Activated T-helper 2 cell treated with anti-CD3 and anti-CD28 coated beads, Interferon-gamma antibody, Interleukin-2, Interleukin-4, amounts not matched to agents 10 μg/mL and 5 μg/mL and 100 μg/mL, durations not matched to agents 14 hours and 24 hours and 36 hours (primary cell): ENCODE measurements at places on chromosomes 5 and 9. TPM values are rescaled to one million over a fixed set of nuclear protein-coding genes. Genes with fewer than 3 reads are reported as not detected.

Gene NTRK2
- 1.6 TPM in 2 replicates for total RNA-seq

Gene C9orf153
- 0.34 and 0.41 TPM in 2 replicates for total RNA-seq

Gene MOB3B
- 0.94 and 1.3 TPM in 2 replicates for total RNA-seq

Gene CER1
- not detected in 2 replicates for total RNA-seq

Gene PCDHGA10
- total RNA-seq, result 0.21 and 0.34 TPM in 2 replicates

Gene OTP
- not detected in 2 replicates for total RNA-seq

DNA sequence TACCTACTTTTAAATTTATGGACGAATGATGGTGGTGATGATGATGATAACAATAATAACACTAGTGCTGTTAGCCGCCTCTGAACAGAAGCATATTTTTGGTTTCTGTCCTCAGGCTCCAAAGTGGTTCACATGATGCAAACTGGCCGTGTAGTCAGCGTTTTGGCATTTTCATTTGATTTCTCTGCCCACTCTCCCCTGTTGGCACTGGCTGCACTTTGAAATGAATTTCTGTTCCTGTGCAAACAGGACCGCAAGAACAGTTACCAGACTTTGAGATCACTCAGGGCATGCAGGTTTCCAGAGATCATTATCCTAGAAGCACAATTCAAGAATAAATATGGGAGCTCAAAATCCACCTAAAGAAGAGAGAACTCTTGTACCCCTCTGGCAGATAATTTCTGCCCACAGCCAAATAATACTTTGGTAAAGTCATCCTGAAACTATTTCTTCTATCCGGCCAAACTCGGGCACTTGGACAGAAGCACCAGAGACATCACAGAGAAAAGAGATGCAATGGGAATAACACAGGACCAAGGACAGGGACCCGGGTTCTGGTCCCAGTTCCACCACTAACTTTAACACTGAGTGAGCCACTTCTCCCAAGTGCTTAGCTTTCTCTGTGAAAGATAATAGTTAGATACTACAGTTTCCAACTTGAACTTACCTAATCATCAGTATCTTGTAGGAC, 201.7 kb upstream of the PTGER4 start:
- H3K4me1 ChIP-seq, result peaks cover 39% of the 10 kb centered on the region
- H3K36me3 ChIP-seq, result peaks cover 6% of the 10 kb centered on the region
- DNase-seq, result no peak
- H3K4me3 ChIP-seq, result no peak overlapping the region
- no peak overlapping the region for H3K27ac ChIP-seq
- H3K27me3 ChIP-seq, result no peaks in the 10 kb centered on the region

GRCh38 chr5:34620185-34620584, 35.9 kb upstream of the RAI14 start:
- no peak overlapping the region for H3K4me3 ChIP-seq
- H3K36me3 ChIP-seq, result no peaks in the 10 kb centered on the region
- DNase-seq, result no peak
- H3K27ac ChIP-seq, result no peak overlapping the region

GRCh38 chr5:43073597-43074546, 33.8 kb upstream of the ANXA2R start:
- no peak overlapping the region for H3K4me3 ChIP-seq
- peak overlapping the region; percentile 51 for H3K27ac ChIP-seq
- peak; percentile 36 for DNase-seq
- H3K36me3 ChIP-seq, result peaks cover 47% of the 10 kb centered on the region
- H3K4me1 ChIP-seq, result peaks cover 28% of the 10 kb centered on the region

DNA sequence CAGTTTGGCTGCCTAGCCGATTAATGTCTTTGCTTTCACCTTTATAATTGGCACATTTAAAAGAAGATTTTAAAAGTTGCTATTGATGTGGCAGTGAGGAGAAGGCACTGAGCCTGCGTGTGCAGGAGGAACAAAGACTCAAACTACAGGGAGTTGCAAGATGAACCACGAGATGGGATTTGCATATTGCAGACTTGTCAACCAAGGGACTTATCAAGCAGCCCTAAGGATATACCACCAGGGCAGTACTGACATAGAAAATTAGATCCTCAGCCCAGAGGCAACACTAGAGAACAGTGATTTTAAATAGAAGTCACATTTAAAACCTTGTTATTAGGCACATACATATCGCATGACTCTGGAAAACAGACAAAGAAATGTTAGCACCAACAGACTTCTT, 342.6 kb downstream of the GLIS3 start:
- H3K27me3 ChIP-seq, result no peaks in the 10 kb centered on the region
- H3K27ac ChIP-seq, result no peak overlapping the region
- H3K4me1 ChIP-seq, result peaks cover 13% of the 10 kb centered on the region
- no peaks in the 10 kb centered on the region for H3K36me3 ChIP-seq

- no peaks in the 10 kb centered on the region for H3K36me3 ChIP-seq
- DNase-seq, result no peak
- no peaks in the 10 kb centered on the region for H3K4me1 ChIP-seq
- no peak overlapping the region for H3K27ac ChIP-seq
- H3K27me3 ChIP-seq, result peaks cover 10% of the 10 kb centered on the region
- no peak overlapping the region for H3K4me3 ChIP-seq
Measured at GRCh38 chr9:35415402-35416097, 74.4 kb upstream of the RUSC2 start.

- DNase-seq, result no peak
- H3K27me3 ChIP-seq, result no peaks in the 10 kb centered on the region
- H3K4me3 ChIP-seq, result peak overlapping the region; percentile 84
- peaks cover 86% of the 10 kb centered on the region for H3K36me3 ChIP-seq
Measured at GRCh38 chr5:35862126-35862525, 5.4 kb downstream of the IL7R start.

DNA sequence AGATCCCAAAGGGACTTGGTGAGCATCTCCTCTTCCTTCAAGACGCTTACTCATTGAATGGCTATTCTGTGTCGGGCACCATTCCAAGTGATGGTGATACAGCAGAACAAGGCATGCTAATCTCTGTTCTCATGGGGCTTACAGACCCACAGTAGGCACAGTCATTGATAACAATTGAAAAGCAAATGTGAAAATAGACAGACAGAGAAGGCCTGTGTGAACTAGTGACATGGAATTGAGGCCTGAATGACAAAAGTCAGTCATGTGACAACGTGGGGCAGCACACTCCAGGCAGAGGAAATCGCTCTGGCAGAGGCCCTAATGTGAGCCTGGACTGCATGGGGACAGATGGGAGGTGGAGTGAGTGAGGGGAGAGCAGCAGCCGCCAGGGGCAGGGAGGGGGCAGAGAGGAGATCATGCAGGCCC, 70.7 kb upstream of the CPLX2 start:
- no peak overlapping the region for H3K4me3 ChIP-seq
- peaks cover 25% of the 10 kb centered on the region for H3K27me3 ChIP-seq
- no peak overlapping the region for H3K27ac ChIP-seq
- no peaks in the 10 kb centered on the region for H3K4me1 ChIP-seq
- no peak for DNase-seq

DNA sequence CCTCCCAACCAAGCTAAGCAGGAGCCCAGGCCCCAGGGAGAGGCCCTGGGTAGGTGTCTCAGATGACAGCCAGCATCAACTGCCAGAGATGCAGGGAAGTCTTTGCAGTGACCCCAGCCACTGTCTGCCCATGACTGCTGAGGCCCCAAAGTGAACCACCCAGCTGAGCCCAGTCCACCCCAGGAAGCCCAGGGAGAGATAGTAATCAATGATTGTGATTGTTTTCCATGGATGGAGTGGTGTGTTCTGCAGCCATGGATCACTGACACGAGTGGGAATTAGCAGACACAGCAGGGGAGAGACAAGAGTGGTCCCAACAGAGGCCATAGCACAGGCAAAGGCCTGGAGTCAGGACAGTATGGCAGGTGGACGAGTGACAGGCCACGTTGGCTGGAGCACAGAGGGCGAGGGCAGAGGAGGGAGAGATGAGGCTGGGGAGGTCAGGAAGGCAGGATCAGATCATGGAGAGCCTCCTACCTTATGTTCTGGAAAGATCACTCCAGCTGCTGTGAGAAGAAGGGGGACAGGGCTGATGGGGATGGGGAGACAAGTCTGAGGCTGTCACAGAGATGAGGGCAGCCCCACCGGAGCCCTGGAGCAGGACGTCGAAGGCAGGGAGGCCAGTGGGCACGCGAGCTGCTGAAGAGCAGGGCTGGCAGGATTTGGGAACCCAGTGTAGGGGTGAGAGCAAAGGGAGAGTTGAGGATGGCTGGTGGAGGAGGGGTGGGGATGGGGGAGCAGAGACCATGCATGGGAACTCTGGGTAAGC, 14.5 kb downstream of the ABO start:
- no peak overlapping the region for H3K27ac ChIP-seq
- DNase-seq, result no peak
- no peaks in the 10 kb centered on the region for H3K36me3 ChIP-seq

GRCh38 chr5:81301271-81302015, at the start of gene ZCCHC9:
Gene ZCCHC9 (plus strand): TSS chr5:81301587. CDS start chr5:81304758, 3,171 bp downstream.
- no peaks in the 10 kb centered on the region for H3K27me3 ChIP-seq
- H3K4me3 ChIP-seq, result peak within 1 kb of the TSS; percentile 92

DNA sequence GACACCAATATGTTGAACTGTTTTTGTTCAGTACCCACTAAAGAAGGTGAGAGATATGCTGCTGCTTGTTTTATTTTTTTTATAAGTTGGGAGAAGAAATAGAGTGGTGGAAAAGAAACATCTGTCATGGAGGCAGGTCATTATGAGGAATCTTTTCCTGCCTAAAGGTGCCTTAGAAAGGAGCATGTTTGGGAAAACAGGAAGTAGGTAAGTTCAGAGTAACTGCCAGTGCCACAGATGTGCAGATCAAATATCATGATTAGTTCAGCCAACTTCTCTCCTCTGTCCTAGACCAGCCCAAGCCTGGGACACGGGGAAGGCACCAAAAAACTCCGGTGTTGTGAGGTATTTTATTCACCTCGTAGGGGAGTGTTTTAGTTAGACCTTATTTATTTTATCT, 144.2 kb downstream of the MAN2A1 start:
- no peak overlapping the region for H3K27ac ChIP-seq
- H3K4me1 ChIP-seq, result no peaks in the 10 kb centered on the region
- peaks cover 41% of the 10 kb centered on the region for H3K36me3 ChIP-seq

- H3K27ac ChIP-seq, result peak overlapping the region; percentile 87
- DNase-seq, result no peak
- H3K4me1 ChIP-seq, result peaks cover 28% of the 10 kb centered on the region
Measured at GRCh38 chr5:168578006-168578405, 1.2 kb downstream of the PANK3 start.

DNA sequence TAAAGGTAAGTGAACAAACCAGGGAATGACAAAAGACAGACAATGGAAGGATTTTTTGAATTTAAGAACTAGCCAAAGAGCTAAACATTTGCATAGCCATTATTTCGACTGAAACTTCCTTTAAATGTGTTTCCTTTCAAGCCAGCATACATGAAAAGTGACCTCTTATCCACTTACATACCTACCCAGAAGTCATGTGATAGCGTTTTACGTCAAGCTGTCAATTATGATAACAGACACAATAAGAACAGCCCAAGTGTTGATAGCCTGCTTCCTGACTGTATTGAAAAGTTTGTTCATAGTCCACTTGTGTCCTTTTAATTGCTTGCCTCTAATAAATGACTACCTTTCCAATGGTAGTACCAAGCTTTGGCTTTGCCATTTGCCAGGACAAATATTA, 206.0 kb downstream of the NFIB start:
- no peaks in the 10 kb centered on the region for H3K36me3 ChIP-seq
- no peaks in the 10 kb centered on the region for H3K27me3 ChIP-seq
- H3K4me1 ChIP-seq, result no peaks in the 10 kb centered on the region
- no peak overlapping the region for H3K27ac ChIP-seq
- H3K4me3 ChIP-seq, result no peak overlapping the region
- DNase-seq, result no peak

- DNase-seq, result peak; percentile 54
- H3K27me3 ChIP-seq, result peaks cover 2% of the 10 kb centered on the region
- peaks cover 9% of the 10 kb centered on the region for H3K36me3 ChIP-seq
- H3K27ac ChIP-seq, result peak overlapping the region; percentile 95
Measured at GRCh38 chr5:172958331-172959046, 735 bp upstream of the RPL26L1 start.

GRCh38 chr9:93576258-93577077, at the start of gene PHF2:
Gene PHF2 (plus strand): TSS chr9:93576584. CDS start chr9:93576774, 190 bp downstream.
- H3K4me1 ChIP-seq, result peaks cover 25% of the 10 kb centered on the region
- peak within 1 kb of the TSS; percentile 82 for H3K27ac ChIP-seq
- no peak for DNase-seq
- H3K36me3 ChIP-seq, result peaks cover 12% of the 10 kb centered on the region

- H3K4me3 ChIP-seq, result no peak overlapping the region
- H3K27me3 ChIP-seq, result no peaks in the 10 kb centered on the region
Measured at GRCh38 chr5:19496056-19496455, 491.9 kb downstream of the CDH18 start.

DNA sequence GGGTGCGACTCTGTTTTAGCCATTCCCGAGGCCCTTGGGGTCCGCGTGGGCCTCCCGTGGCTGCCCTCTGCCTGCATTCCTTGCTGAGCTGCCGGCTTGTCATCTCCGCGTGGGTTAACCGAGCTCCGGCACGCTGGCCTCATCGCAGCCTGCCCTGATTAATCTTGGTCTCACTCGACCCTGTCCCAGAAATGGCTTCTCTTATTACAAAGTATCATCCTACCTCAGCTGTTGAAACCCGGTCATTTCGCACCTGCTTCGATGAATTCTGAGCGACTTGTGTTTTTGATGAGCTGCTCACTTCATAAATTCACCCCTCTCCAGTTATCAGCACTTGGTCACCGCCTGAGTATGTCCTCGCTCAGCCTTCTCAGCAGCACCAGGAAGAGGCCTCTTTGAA, 123.5 kb upstream of the EGFLAM start:
- H3K36me3 ChIP-seq, result no peaks in the 10 kb centered on the region
- DNase-seq, result no peak
- H3K4me1 ChIP-seq, result no peaks in the 10 kb centered on the region

DNA sequence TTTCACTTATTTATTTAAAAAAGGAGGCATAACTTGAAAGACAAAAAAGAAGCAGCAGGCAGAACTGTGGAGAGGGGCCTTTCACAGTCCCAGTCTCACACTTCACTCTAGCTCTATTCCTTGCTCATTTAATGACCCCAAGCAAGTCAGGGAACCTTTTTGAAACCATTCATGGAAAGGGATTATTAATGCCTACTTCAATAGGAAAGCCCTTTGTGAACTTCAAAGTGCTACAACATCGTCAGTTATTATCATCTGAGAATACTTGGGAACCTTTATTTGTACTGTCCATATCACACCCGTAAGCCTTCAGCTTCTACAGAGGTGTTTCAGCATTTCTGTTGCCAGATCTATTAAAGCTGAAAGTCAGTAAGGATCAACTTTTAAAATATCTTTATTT, 320.2 kb downstream of the TMEM161B start:
- no peaks in the 10 kb centered on the region for H3K36me3 ChIP-seq
- no peaks in the 10 kb centered on the region for H3K27me3 ChIP-seq
- H3K27ac ChIP-seq, result no peak overlapping the region
- no peak for DNase-seq

DNA sequence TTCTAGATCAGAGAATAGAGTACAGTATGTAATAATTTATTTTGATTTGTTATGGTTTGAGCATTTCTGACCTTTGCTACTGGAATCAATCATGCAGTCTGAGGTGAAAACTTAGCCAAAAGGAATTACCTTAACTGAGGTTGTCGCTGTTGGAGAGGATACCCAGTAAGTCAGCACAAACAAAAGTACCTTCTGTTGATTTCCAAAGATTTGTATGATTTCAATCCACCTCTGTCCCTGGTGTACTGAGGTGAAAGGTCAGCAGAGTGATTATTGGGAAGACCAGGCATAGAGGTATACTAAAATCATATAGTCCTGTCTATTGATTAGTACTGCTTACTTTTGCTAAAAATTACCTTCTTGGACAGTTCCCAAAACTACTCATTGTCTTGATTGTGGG, 32.8 kb downstream of the RUSC2 start:
- no peaks in the 10 kb centered on the region for H3K27me3 ChIP-seq
- H3K4me1 ChIP-seq, result no peaks in the 10 kb centered on the region
- H3K4me3 ChIP-seq, result no peak overlapping the region
- no peak overlapping the region for H3K27ac ChIP-seq
- DNase-seq, result no peak

- no peak overlapping the region for H3K27ac ChIP-seq
- H3K4me3 ChIP-seq, result no peak overlapping the region
- no peaks in the 10 kb centered on the region for H3K4me1 ChIP-seq
- H3K36me3 ChIP-seq, result no peaks in the 10 kb centered on the region
Measured at GRCh38 chr5:50340757-50341156, 100.3 kb downstream of the EMB start.
